Colonic mucosa (tissue), 4 donors: ENCODE measurements at places on chromosomes 6 and 20. TPM values are rescaled to one million over a fixed set of nuclear protein-coding genes. Genes with fewer than 3 reads are reported as not detected.

DNA sequence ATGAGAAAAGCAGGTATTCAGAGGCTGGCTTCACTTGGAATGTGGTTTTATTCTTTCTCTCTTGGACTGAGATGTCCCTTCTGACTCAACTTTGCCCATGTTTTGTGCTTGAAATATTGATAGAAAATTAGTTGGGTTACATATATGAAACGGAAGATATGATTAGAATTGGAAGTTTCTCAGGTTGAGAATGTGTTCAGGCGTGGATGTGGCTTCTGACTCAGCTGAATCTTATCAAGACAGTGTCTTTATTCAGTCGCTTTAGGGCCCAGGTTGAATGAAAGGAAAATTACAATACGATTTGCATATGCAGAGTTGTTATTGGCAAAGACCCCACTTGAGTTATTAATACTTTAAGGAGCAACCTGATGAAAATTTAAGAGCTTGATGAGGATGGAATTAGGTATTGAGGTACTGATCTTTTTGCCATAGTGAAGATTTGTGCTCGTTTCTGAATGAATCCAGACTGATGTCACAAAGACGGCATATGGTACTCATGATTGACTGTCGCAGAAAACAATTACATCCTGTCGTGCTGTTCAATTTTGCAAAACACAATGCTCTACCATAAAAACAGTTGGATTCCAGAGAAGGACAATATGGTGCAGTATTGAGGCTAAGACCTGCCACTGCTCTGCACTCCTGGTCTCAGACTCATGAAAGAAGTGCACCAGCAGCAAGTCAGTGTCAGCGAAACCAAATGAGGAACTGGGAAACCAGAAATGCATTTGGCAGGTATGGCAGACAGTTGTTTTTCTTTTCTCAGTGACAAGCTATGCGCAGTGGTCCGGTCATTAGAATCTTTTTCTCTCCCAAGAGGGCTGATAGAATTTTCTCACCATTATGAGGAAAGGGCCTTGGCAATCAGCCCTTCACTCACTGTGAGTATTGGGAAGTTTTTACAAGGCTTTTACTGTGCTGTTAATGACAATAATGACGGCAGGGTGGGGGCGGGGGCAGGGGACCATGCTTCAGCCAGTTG lies 158.3 kb downstream of the DOK5 start:
- DNase-seq, result no peak

DNA sequence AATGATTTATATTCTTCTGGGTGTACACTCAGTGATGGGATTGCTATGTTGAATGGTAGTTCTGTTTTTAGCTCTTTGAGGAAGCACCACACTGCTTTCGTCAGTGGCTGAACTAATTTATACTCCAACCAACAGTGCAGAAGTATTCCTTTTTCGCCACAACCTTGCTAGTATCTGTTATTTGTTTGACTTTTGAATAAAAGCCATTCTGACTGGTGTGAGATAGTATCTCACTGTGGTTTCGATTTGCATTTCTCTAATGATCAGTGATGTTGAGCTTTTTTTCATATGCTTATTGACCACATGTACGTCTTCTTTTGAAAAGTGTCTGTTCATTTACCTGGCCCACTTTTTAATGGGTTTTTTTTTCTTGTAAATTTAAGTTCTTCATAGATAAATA lies 583.8 kb upstream of the ARID1B start:
- DNase-seq, result no peak

DNA sequence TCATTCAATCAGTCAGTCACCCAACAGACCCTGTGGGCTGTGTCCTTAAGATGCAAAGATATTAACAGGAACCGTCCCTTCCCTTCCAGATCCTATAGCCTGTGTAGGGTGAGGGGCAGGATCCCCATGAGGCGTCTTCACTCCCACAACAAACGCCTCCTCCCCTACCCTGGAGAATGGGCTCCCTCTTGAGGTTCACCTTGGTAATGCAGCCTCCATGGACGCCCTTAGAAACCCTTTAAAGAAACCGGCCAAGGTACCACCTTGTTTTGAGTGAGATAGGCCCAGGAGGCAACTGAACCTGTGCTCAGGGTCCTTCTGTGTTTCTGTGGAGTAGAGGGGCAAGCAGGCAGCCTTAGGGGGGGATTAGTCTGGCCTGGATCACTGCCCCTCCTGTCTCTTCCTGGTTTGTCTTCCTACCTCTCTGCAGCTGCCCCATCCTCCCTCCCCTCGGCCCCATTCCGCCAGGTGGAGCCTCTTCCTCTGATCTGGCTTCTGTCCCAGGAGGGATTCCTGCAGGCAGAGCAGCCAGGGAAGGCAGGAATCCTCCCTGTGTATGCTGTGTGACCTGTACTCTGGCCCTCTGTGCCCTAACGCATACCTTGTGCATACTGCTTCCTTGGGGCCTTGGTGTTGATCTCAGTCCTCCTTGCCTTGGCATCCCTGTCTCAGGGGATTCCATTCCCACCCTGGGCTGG lies 6.6 kb upstream of the GUCA1A start:
- DNase-seq, result peak; percentile 90

GRCh38 chr20:62734326-62734725 lies 25.7 kb downstream of the NTSR1 start:
- no peak for DNase-seq

GRCh38 chr6:144335914-144336313 lies 50.8 kb downstream of the UTRN start:
- no peak for DNase-seq

GRCh38 chr6:35804996-35805736 lies at the start of gene LHFPL5:
Gene LHFPL5, plus strand, starts transcription at chr6:35805352. Its CDS starts 319 bp downstream, at chr6:35805671.
- DNase-seq, result peak; percentile 32

GRCh38 chr20:4812641-4813075 lies 90.9 kb downstream of the PRND start:
- DNase-seq, result no peak

DNA sequence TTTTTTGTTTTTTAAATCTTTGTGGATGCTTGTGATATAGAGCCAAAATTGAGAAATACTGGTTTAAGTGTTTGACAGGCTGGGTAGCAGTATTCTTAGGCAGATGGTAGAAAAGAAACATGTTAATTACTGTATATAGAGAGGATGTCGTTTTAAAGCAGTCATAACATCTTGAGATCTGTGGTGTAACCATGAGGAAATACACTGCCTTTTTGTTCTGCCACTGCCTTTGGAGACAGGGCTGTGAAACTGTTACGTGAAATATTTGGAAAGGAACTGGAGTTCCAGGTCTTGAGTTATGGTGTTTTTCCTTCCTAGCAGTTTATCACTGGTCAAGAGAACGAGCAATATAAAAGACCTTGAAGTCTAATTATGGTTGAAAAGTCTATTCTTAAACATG lies 19.5 kb downstream of the STXBP5 start:
- no peak for DNase-seq

SYCP2L gene
- 0.11 TPM for total RNA-seq

C6orf52 gene
- 0.99 TPM for total RNA-seq

LY6G6C gene
- 2.3 TPM for total RNA-seq

GDAP1L1 gene
- total RNA-seq, result not detected
